ENCODE measurements at places on chromosomes 2 and 18.

DNA sequence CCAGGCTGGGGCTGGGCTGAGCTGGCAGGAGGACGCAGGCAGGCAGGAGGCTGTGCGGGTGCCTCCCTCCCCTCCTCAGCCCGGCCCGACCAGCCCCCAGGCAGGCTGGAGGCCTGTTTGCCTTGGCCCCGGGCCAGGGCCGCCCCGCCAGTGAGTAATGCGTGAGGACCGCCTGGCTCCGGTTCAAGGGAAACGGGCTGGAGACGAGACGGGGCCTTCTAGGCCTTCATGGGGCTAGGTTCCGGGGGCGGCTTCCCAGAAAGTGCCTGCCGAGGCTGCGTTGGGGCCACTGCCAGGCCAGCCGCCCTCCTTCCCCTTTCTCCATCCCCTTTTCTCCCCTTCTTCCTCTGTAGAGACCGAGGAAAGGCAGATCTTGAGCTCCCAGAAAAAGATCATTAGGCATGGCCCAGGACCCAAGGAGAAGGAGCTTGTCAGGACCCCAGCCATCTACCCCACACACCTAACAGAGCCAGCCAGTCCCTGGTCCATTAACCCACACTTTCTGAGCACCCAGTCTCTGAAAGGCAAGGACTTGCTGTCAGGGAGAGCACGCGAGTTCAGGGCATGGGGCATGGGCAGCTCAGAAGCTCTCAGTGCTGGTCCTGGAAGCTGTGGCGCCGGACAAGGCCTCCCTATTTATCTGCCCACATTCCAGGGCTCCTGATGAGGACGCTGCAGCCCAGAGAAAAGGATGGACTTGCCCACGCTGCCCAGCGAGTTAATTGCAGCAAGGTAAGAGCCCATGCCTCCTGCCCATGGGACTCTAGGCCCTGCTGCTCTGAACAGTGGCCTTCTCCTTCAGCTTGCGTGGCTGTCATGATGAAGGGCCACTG, 48.5 kb downstream of the SMAD7 start:
- DNase-seq: peak; percentile 82

- DNase-seq: peak; percentile 93
Measured at GRCh38 chr2:65367524-65367923, 64.9 kb downstream of the SPRED2 start.

GRCh38 chr2:101047075-101047766, 45.1 kb downstream of the RPL31 start:
- no peak for DNase-seq

DNA sequence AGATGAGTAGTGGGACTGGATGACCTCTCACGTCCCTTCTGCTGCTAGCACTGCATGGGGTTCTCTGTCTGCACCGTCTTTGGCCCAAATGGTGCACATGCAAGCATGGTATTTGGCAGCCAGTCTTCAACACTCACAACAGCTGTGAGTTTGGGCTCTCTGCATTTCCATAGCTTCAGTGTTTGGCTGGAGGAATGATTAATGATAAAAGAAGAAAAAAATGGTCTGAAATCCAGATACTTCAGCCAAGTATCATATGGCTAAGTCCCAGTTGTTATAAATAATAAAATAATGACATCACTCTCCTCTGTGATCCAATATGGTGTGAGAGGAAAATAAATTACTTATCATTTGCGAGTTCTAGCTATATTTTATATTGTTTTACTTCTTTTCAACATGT, 173.3 kb downstream of the DCDC2C start:
- no peak for DNase-seq
